ENCODE measurements at places on chromosomes 3 and 15.

GRCh38 chr15:64536244-64536836 lies 76.0 kb downstream of the ZNF609 start:
- peak; percentile 60 for DNase-seq

DNA sequence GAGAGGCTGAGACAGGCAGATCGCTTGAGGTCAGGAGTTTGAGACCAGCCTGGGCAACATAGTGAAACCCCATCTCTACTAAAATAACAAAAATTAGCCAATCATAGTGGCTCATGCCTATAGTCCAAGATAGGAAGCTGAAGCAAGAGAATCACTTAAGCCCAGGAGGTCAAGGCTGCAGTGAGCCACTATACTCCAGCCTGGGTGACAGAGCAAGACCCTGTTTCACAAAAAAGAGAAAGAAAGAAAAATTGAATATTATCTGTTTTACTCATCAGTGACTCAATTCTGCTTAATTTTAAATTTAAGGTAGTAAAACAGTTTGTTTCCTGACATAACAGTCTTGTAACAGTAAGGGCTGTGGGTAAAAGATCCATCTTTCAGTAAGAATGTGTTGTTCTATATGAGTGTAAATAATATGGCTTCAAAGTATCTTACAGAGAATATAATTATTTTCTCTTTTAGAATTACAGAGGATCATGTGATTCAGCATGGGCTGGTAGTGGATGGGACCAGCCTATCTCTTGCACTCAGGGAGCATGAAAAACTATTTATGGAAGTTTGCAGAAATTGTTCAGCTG lies 85.8 kb downstream of the ATP11B start:
- no peak for DNase-seq

GRCh38 chr3:165355316-165355715 lies 159.1 kb upstream of the SLITRK3 start:
- no peak for DNase-seq

DNA sequence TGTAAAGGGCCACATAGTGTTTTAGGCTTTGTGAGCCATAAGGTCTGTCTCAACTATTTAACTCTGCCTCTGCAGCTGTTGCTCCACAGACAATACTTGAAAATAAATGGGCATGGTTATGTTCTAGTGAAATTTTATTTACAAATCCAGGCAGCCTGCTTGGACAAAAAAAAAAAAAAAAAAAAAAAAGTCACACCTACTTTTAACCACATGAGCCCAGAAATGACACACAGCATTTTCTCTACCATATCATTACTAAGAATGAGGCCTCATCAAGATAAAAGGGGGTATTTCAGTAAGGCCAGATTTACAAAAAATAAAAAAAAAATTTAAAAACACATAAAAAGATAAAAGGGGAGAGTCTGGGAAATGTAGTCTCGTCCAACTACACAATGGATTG lies 1.7 kb upstream of the NGLY1 start:
- DNase-seq = no peak

DNA sequence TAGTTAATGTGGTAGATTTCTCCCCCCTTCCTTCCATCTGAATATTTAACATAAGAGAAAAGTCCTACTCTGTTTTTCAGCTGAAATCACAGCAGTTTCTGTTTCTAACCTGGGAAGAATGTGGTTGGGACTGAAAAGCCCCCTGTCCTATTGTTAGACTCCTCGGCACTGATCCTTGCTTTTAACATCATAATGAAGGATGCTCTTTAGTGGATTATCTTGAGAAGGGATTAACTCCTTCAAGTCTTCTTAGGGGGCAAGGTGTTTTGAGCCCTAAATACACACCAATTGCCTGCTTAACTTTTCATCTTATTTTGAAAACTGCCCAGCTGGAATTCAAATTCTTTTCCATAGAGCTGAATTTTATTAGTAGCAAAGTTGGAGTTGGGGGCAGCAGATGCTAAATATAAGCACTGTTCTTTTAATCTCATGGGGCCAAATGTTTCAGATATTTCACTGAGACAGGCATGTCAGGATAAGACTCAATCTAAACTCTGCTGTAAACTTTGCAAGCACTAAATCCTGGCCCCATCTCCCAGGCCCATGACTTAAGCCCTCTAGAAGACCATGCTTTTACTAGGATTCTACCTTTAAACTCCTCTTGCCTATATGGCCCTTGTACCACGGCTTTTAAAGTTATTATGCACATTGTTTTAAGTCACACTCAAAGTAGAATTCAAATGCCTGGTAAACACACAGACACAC lies 243.2 kb upstream of the NR2F2 start:
- DNase-seq = no peak

DNA sequence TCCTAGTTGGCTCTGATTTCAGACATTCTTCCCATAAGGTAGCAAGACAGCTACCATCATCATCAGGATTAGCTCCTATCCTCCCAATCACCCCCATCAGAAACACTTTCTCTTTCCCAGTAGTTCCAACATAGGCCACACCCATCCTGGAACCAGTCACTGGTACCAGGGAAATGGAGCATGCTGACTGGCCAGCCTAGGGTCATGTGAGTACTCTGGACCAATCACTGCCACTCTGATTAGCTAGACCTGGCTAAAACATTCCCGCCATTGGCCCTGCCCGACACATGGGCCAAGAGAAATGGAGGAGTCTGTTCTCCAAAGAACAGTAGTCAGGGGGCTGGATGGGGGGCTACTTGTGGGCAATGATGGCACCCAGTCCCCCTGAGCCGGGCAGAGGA lies 12.4 kb downstream of the EFCC1 start:
- no peak for DNase-seq

DNA sequence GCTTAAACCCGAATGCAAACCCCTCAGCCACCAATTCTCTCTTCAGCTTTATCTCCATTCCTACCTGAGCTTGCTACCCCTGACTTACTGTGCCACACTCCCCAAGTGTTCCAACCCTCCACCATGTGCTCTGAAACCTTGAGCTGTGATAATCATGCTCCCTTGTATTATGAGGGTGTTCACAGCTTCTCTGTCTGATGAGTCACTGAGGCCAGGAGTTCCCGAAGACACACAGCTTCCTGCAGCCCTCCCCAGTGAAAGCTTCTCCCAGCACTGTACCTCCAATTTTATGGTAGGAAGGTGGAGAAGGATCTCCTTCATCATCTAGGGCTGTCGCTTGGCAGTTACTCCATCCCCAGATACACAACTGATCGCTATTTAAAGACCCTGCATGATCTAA lies 24.9 kb downstream of the STAC start:
- DNase-seq = no peak

DNA sequence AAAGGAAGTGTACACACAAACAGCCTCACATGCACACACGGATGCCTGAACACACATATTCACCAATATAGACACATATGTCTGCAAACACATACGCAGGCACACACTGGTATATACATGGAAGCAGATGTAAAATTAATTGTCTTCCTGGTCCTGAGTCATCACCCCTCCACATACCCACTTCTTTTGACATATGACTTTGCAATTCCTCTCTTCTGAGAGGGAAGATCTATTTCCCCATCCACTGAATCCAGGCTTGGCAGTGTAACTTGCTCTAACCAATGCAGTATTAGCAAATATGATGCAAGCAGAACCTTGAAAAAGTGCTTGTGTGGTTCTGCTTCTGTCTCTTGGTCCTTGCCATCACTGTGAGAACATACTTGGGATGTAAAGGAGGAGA lies 76.8 kb upstream of the HRH1 start:
- no peak for DNase-seq

- no peak for DNase-seq
Measured at GRCh38 chr15:20106026-20106425, 435.6 kb downstream of the GOLGA6L6 start.

- no peak for DNase-seq
Measured at GRCh38 chr15:46960581-46960980, 756.7 kb upstream of the SEMA6D start.

DNA sequence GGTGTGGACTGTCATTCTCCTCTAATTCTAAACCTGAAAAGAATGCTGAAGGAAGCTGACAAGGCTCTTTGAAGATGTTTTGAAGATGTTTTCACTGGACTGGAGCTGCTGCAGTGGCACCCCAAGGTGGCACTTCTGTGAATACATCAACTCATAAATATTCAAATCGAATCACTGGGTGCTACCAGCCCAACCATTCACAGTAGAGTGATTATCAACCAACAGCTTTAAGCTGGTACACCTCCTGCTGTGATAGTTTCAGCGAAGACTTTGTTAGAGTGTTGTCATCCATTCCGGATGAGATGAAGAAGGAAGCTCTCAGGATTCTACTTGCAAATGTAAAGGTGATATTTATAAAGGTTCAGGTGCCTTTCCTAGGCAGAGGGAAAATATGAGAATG lies 106.6 kb downstream of the LSAMP start:
- no peak for DNase-seq

- DNase-seq = no peak
Measured at GRCh38 chr3:144831955-144832716, 860.5 kb downstream of the DIPK2A start.

- no peak for DNase-seq
Measured at GRCh38 chr15:72163719-72164118, 33.9 kb downstream of the GRAMD2A start.

DNA sequence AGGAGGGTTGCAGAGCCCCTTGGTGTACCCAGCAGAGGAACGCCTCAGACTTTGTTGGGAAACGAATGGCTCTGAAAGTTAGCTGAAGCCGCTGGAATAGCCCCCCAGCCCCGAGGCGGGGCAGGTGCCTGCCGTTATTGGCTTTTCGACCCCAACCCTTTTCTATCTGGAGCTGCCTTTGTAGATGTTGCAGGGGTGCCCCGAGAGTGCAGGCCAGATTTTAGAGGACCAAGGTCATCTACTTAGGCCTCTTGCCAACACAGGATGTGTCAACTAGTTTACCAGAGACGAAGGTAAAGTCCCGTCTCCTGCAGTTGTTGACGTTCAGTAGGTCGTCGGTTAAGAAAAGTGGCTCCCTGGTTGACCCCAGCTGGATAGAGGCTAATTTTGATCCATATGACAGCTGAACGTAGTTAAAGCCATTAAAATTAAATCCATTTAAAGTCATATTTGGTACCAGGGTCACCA lies 579 bp upstream of the UBE3A start:
- DNase-seq = no peak

- DNase-seq = no peak
Measured at GRCh38 chr3:115040673-115041286, 106.3 kb downstream of the ZBTB20 start.

DNA sequence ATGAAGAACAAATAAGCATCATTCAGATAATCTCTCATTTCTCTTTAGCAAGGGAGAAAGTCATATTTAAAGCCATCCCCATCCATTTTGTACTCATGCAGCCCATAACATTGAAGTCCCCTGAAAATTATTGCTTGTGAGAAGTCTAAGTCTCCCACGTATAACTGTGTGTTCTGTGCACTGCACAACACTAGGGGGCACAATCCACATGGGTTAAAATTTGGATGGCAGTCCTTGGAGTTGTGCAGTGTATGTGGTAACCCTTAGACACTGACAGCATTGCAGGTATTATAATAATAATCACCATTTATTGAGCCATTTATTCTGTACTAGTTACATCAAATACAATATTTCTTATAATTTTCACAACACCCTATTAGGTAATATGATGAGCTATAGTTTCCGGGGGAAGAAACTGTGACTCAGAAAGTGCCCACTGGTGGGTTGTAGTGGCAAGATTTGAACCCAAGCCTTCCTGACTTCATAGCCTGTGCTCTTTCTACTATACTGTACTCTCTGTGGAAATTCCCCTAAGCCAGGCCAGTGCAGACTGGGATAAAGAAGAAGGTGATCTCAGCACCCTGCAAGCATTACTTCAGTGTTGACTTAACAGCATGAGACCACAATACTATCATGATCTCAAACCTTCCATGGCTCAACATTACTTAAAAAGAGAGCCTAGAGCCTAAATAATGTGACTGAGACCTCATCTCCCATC lies 15.7 kb downstream of the KCNAB1 start:
- no peak for DNase-seq

DNA sequence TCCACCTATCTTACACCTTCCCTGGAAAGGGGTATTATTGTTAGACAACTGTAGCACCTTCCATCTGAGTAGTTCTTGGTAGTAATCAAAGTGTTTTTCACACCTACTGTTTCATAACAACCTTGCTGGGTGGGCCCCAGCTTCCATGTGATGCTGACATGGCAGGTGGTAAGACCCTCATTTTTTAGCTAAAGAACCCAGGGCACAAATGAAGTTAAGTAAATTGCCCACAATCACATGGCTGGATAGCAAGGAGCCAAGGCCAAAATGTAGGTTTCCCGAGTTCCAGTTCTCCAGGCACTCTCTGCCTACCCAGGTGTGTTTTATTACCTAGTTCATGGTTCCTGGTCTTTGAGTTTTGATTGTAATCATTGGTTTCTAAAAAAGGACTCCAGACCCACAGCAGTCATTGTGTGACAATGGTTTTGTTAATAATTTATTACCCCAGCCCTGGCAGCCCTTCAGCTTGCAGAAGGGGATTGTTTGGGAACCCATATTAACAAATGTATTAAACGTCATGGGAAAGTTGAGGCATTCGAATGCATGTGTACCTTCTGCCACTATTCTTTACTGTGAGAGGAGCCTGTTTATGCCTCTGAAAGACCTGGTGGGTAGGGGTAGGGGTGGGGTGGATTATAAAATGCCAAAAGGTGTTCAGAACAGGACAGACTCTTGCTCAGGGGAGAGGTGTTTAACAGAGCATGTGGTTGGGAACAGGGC lies 222.2 kb upstream of the BHLHE40 start:
- no peak for DNase-seq

DNA sequence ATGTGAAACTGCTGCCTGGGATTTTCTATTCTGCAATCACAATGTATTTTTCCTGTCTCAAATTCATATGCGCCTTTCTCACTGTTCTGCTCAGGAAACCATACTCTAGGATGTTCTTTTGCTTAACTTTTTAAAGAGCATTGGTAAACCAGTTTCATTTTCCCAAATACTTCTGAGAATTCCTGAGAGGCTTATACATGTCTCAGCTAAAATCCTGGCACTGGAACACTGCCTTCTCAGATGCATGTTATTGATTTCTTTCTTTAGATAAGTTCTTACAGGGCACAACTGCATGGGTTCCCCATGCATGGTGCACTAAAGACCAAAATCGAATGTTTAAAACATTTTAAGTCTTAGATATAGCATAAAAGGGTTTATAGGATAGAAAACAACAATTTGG lies 178.3 kb upstream of the PLSCR5 start:
- no peak for DNase-seq

GRCh38 chr15:101246824-101247745 lies 4.8 kb downstream of the CHSY1 start:
- DNase-seq = no peak

DNA sequence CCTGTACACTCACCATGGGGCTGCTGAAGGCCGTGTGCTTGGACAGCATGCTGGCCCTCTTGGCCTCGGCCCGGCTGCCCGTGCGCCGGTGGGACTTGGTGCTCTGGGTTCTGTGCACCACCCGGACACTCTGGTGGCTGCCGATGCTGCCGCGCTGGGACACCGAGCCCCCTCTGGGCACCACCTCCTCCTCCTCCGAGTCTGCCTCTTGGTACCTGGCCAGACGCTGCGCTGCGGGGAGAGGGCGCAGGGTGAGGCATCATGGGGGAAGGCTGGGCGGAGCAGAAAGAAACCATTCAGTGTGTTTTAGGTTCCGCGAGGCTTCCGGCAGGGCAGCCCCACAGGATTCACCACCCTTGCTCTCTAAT lies 145.0 kb downstream of the ATP10A start:
- DNase-seq = no peak

- no peak for DNase-seq
Measured at GRCh38 chr3:31958701-31959152, 22.3 kb downstream of the OSBPL10 start.

Measured in epithelial cell of prostate (primary cell).